ENCODE measurements at places on chromosomes 7 and 10.

DNA sequence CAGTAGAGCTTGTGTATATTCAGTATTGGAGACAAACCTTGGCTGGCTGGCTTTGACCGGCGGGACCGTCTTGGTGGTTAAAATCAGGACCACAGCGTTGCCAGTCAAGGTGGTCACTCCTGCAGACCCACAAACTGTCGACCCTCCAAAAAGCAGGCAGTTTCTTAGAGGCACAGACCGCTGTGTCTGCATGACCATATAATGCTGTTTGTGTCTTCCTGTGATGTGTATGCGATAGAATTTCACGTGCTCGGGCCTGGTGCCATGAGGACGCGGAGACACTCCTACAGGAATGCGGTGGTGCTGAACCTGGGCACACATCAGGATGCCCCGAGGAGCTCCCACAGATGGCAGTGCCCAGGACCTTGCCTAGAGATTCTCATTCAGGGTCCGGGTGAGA is 34.8 kb downstream of the BNIP3 start:
- DNase-seq = no peak

DNA sequence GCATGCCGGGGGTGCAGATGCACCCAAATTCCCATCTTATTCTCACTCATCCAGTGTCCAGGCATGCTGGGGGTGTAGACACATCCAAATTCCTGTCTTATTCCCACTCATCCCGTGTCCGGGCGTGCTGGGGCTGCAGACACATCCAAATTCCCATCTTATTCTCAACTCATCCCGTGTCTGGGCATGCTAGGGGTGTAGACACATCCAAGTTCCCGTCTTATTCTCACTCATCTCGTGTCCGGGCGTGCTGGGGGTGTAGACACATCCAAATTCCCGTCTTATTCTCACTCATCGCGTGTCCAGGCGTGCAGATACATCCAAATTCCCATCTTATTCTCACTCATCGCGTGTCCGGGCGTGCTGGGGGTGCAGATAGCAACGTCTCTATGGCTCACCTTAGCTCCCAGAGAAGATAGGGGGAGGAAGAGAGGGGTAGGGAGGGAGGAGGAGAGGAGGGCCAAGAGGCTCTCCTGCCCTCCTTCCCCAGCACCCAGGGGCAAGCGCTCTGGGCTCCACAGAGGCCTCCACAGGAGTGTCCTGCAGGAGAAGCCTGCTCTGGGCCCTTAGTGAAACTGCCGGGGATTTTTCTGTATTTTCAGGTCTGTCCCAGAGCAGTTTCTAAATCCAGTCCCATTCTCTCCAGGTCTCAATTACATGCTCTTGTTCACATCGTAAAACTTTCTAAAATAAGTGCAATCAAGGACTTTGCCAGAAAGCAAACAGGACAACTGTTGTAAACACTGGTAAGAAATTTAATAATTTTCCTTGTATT is 210.8 kb downstream of the DIP2C start:
- no peak for DNase-seq

DNA sequence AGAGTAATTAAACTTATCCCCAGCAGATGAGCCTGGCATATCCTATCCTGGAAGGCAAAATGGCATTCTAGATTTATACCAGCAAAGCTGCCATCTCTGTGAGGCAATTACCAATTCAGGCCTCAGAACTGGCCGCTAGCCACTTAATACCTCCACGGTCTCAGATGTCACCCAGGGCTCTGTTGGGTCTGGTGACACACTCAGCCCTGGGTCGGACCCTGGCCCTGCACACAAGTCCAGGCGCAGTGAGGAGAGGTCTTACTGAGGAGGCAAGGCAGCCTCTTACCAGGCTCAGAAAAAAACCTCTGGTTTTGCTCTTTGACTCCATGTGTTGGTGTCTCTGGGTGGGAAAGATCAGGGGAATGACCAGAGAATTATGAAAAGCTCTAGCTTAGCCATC is 186.6 kb downstream of the EMX2 start:
- DNase-seq = no peak

- DNase-seq = no peak
Observed at GRCh38 chr10:30818010-30818660, 188.6 kb upstream of the LYZL2 start.

GRCh38 chr10:78365694-78366093 is 332.0 kb downstream of the RPS24 start:
- no peak for DNase-seq

- DNase-seq = no peak
Observed at GRCh38 chr7:21454182-21454581, 26.3 kb downstream of the SP4 start.

DNA sequence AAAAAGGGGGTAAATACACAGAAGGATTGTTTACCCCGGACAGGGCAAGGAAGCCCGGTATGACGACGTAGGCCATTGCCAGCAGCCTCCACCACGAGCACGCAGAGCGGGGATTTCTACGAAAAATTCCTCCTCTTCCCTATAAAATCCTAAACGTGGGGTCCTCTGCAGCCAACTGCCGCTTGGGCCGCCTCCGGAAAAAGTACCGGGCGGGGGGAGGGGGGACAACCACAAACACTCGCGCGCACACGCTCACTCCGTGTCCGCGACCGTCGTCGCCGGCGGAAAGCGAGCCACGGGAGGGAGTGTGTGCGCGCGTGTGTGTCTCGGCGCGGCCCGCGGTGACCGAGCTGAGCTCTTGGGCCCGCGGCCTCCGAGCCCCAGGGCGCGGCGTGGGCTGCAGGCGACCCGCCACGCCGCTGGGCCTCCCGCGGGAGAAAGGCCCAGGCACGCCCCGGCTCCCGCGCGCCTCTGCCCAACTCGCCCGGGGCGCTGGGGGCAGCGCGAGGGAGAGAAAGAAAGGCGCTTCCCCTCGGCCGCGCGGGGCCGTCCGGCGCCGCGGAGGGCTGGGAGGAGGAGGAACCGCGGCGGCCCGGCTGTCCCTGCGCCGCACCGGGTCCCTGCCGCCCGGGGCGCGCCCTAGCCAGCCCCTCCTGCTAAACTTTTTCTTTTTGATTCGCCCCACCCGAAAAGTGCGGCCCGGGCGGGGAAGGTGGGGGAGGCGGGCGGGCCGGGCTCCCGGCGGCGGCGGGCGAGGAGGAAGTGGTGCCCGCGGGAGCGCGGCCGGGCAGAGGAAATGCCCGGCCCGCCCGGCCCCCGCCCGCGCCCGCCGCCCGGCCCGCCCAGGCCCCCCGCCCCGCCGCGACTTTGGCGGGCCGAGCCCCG is 1.5 kb downstream of the CTBP2 start:
- DNase-seq = no peak

DNA sequence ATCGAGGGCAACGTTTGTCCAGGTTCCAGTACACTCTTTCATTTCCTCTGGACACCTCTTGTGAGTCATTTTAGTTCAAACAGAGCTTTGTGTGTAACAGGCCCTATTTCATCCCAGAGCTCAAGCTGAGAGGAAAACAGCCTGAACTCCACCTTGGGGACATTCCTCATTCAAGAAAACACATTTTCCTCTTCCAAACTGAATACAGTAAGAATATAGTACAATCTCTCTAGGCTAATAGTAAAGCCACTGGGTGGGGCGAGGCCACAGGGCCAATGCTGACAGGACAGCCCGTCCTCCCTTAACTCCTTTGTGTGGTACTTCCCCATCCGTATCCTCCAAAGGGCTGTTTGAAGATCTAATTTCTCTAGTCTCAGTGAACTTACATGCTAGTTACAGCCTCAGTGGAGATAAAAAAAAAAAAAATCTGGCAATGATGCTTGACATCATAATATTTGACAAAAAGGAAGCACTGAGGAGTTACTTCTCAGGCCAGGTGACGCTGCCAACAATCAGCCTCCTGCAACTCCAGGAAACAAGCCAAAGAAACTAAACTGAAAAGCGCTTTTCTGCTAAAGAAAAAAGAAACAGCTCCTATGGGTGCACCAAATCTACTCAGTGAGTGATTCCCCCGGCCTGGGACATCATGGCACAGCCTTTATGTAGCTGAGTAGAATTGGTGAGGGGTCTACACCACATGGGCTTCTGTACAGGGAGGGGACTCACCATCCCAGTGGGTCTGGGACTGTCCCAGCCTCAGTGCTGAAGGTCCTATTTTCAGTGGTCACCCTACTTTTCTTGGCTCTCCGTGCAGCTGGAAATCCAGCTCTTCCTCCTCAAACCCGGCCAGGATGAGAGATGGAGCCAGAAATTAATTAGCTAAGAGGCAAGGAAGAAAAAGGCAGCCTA is 238.2 kb upstream of the NEBL start:
- no peak for DNase-seq

DNA sequence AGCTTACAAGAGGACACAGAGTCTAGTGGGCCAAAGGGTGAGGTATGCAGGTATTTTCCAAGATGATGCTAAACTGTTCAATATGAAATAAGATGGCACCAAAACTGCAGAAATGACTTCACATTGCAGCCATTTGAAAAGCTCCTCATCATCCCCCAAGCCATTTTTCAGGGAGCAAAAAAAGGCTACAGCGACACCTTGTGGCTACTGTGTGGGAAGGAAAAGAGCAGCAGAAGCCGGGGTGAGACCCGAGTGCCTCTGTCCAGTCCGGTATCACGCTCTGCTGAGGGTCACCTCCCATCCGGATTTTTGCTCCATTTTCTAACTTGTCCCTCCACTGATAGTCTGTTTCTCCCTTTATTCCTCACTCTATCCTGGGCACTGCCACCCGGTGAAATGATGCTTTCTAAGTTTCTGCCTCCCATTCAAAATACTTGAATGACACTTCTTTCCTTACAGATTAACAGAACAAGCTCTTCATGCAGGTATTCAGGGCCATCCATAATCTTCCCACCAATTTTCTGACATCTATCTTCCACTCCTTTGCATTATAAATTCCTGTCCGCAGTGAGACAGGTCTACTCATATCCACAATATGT is 220.2 kb downstream of the DGKI start:
- DNase-seq = peak; percentile 4

- no peak for DNase-seq
Observed at GRCh38 chr7:4013793-4014192, 668.3 kb upstream of the FOXK1 start.

DNA sequence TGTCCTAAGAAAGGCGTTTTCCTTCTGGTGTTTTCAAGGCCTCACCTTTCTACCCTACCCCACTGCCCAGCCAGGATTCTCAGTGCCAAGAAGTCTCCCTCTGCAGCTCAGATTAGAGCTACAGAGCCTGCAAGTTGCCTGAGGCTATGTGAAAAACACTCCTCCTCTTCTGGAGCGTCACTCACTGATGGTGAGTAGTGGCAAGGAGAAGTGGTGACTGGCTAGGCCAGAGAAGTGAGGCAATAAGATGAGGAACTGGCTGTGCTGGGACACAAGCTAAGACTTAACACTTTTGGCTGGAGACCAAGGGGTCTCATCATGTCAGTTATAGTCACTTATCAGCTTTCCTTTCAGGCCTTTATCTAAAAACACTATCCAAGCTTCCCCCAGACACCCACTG is 86.7 kb upstream of the PRKAR2B start:
- DNase-seq = no peak

- DNase-seq = no peak
Observed at GRCh38 chr7:149490083-149490760, 7.4 kb downstream of the ZNF746 start.

DNA sequence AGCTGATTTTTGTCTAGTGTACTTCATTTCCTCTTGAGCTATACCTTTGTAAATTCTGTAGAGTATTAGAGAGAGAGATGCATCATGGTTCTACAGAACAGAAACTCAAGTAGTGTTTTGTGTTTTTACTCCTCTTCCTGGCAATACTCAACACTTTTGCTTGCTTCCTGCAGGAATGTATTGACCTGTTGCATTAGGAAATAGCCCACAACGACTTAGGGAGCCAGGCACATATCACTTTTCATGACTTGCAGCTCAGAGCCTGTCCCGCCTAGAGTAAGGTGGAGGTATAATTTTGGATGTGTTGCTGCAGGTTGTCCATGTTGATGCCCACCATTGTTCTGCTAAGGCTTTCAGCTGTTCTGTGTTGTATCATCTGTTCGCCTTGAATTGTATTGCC is 216.3 kb downstream of the SDK1 start:
- DNase-seq = no peak

GRCh38 chr7:68295386-68295785 is 1298.8 kb downstream of the TYW1 start:
- DNase-seq = no peak

DNA sequence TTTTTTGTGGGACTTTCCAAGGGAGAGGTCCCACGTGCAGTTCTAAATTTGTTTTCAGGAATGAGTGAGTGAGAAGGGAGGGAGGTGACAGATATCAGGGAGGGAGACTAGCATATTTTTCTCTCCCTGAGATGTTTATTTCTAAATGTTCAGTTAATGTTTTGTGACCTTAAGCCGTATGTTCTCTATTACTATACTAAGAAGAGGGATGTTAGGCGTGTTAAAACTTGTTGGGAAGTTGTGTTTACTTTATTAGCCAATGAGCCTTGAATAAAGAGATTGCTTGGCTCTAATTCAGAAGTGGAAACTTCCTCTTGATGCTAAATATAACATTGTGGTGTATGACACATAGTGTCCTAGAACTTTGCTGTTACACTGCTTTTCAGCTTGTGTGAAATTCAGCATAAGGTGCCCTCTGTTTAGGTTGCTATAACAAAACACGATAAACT is 37.3 kb downstream of the DNAH11 start:
- DNase-seq = no peak

- no peak for DNase-seq
Observed at GRCh38 chr7:6170571-6171531, 101.6 kb downstream of the CYTH3 start.

GRCh38 chr10:7359954-7360353 is 50.9 kb downstream of the SFMBT2 start:
- DNase-seq = no peak

DNA sequence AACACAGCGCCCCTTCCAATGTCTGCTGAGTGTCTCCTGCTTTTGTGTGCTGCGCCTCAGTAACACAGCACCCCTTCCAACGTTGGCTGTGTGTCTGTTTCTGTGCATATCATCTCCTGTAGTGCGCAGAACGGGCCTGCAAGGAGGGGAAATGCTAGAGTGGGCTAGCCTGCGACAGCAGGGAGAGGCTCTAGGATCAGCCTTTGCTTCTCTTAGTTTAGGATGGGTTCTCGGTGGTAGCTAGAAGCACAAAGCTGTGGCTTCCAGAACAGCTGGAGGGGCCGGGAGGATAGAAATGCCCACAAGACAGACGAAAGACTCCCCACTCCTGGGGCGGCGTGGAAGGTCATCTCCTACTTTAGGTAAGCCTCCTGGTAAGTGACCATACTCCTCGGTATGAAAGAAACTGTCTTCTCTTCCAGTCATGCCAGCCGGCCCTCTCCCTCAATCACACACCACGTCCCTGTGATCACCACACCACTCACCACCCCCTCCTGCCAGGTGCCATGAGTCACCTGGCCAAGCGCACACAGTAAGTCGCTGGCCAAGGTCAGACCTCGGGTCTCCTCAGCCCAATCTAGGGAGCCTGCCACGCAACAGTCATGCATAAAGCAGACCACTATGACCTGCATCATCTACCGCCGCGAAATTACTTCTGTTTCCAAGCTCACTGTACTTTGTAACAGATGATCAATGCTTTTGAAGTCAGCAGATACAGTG is 4.8 kb downstream of the PITRM1 start:
- DNase-seq = no peak

GRCh38 chr7:121936951-121937623 is 64.1 kb downstream of the PTPRZ1 start:
- DNase-seq = no peak

DNA sequence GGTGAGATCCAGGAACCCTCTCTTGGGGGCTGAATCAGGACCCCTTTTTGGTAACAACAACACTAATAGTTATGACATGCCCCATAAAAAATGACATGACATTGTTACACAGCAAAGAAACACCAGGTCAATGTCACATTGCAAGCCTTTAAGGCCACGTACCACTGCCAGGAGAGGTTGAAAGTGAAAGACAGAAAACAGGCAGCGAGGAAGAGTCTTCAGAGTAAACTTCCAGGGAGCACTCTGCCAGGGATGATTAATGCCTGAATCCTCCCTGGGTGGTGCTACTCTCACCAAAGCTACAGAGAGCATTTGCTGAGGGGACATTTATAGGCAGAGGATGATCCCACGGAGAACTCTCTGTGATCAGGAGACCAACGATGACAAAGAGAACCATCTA is 551.6 kb downstream of the CALN1 start:
- no peak for DNase-seq
